Stimulated activated CD4-positive, alpha-beta T cell treated with anti-CD3 and anti-CD28 coated beads, TNF-alpha, amount 100 ng/mL, for 4 hours (primary cell): ENCODE measurements at places on chromosomes 1 and 21.

DNA sequence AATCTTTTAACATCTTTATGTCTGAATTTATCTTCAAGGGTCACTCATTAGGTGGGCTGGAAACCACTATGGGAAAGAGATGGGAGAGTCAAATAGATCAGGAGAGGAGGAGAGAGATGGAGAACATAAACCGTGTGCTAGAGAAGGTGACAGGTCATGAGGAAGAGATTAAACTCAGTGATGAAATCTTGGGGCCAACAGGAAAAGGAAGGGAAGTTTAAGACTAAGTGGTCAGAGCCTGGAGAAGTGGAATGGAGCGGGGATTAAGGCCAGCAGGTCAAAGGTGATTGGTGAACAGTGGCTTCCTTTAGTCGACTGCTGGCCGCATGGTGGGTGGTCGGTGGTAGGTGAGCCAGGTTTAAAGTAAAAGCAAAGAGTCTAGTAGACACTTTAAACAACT is 169.3 kb upstream of the IVNS1ABP start:
- no peak for DNase-seq

GRCh38 chr1:107524301-107524700 is 383.5 kb downstream of the NTNG1 start:
- DNase-seq = no peak

GRCh38 chr1:94627771-94628498 is 86.4 kb upstream of the F3 start:
- no peak for DNase-seq

DNA sequence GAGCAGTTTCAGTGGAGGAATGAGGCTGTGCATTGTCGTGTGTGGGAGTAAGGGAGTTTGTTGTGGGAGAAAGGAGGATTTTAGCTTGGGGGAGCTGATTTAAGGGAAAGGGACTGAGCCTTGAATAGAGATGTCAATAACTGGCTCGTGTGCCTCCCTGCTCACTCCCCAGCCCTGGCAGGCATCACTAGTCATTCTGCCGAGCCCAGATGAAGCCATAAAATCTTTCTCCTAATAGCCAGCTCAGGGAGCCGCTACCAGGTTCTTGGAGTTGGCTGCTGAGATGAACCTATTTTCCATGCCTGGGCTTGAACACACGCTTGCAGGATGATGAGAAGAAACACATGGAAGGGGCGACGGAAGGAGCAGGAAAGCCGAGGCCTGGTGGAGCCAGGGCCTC is 65.0 kb upstream of the POU3F1 start:
- DNase-seq = no peak

DNA sequence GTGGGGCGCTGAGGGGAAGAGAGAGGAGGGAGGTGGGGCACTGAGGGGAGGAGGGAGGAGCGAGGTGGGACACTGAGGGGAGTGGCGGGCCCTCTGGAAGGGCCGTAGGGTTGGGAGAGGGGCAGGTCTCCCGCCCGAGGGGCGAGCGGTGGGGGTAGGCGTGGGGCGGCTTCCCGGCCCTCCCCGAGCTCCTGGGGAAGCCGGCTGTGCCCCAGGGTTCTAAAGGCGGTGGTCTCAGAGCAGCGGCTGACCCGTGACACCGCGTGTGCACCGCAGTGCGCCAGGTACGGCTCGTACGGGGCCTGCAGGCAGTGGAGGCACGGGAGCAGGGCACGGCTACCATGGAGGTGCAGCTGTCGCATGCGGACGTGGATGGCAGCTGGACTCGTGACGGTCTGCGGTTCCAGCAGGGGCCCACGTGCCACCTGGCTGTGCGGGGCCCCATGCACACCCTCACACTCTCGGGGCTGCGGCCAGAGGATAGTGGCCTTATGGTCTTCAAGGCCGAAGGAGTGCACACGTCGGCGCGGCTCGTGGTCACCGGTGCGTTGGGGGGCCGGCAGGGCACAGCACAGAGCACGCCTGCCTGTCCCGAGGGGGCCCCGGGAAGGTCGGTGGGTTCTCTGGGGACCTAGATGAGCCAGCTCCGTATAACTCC is 68.5 kb downstream of the OBSCN start:
- no peak for DNase-seq

GRCh38 chr1:16178596-16179497 is 23.0 kb upstream of the EPHA2 start:
- DNase-seq = no peak

DNA sequence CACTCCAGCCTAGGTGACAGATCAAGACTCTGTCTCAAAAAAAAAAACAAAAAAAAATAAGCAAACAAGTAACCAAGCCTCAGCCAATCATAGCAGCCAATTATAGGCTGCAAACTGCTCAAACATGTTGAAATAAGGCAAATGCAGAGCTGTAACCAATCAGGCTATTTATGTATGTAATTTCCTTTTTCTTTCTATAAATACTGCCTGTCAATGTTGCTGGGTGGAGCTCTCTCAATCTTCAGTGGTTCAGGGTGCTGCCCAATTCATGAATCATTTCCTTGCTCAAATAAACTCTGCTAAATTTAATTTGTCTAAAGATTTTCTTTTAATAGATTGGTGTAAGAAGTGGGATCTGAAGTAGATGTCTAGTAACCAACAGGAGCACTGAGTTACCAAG is 11.6 kb upstream of the CD1D start:
- DNase-seq = no peak

DNA sequence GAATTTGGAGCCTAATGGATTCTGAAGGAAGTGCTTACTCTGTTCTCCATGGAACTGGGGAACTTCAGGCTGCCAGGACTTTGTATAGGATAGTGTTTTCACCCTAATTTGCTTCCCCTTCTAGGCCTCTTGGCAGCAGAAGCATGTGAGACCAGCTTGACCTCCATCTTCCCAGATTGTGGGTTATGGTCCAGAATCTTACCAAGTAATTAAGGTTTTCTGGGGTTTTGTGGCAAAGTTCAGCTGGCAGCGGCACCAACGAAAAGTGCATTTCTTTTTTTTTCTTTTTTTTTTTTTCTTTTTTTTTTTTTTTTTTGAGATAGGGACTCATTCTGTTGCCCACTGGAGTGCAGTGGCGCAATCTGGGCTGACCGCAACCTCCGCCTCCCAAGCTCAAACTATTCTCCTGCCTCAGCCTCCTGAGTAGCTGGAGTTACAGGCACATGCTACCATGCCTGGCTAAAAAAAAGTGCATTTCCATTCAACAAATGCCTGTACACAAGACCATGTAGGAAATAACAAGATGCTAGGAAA is 3.4 kb upstream of the BMP8A start:
- DNase-seq = no peak

- no peak for DNase-seq
Measured at GRCh38 chr1:110728388-110729001, 53.8 kb upstream of the KCNA3 start.

DNA sequence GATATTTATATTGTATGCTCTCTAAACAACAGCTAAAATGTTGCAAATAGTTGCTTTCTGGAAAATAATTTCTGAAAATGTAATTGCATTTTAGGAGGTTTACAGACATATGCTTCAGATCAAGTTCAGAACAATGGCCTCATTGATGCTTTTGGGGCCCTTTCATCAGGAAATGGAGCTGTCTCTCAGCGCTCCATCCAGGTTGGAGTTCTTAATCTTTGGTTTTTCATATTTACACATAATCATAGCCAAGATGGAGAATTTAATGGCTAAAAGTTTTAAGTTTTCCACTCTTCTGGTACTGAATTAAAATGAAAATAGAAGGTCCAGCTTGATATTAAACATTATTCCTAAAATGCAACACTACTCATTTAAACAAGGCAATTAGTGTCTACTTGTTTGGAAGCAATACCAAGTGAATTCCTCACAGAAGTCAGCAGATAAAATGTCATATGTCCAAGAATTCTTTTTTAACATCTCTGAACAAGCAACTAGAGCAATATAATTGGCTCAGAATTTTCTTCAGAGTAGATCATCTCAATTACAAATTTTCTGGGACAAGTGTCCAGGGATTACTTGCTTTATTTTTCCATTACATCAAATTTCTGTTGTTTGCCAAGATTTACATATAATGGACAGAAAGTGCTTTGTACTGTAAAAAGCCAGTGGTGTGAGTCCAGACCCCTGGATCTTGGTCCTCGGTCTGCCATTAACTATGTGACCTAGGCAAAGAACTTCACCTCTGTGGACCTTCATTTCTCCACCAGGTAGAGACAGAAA is 22.6 kb downstream of the CLCA1 start:
- no peak for DNase-seq

DNA sequence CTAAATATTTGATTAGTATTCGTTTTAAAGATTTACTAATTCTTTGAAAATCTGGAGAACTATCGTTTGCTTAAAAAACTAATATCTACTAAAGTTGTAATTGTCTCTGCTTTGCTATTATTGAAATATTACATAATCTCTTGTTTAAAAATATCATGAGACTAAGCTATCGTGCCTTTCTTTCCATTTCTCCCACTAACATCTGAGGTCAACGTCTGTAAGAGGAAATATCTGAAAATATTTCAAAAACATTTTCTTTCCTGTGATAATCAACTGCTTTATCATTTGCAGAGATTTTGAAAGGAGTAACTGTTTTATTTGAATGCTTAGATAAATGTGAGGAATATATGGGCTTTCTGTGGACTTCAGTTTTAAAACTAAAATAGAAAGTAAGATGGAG is 694.1 kb downstream of the USP25 start:
- no peak for DNase-seq

DNA sequence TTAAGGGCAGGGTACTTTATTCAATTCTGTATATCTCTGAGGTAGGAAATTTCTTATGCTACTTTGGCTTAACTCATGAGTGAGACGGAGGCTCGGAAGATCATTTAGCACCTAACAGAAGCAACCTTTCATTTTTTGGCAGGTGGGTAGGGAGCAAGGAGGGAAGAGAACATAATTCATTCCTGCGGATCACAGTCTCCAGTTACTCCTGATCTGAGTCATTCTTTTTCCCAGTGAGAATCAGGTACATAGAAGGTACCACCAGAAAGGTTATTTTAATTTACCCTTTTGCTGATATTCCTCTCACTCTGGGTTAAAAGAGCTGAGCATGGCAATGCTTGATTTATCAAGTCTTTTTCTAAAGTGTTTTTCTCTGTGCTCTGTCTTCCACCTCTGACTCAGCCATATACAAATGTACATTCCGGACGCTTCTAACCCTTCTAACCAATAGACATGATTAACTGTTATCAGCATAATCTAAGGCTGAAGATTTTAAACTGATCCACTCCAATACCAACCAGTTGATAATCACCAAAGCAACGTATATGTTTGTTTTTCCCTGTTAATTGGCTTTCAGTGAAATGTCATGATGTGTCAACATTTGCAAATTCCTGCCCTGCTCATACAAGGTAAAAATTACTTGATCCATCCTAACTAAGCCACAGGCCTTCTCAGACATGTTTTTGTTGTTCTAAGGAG is 271.7 kb downstream of the DUSP10 start:
- DNase-seq = no peak

DNA sequence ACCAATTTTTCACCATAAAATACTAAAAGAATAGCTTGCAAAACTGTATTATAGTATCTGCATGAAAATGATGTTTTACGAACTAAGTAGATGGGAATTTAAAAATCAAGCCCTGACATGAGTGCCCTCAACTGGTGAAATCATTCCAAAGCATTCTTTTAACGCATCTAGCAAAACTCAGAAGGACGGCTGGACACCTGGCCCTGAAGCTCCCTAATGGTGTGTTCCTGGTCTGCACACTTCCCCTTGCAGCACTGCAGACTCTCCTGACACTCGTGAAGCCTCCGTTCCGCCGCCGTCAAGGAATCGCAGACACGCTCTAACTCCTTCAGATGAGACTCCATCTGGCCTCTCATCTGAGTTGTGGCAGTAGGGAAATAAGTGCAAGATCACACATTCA is 39.9 kb downstream of the ODF2L start:
- DNase-seq = no peak

DNA sequence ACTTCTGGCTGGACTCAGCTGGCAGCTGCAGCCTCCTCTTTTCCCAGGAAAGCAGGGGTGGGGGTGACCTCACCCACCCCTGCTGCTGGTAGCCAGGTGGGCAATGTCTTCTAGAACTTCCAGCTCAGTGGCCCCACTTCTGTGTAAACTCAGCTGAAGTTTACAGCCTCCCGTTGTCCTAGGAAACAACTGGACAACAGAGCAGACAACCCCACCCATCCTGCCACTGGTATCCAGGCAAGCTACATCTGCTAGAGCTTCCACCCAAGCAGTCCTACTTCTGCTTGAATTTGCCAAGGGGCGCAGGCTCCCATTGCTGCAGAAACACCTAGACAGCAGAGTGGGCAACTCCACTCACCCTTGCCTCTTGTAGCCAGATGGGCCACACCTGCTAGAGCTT is 309.6 kb upstream of the BEND5 start:
- no peak for DNase-seq

DNA sequence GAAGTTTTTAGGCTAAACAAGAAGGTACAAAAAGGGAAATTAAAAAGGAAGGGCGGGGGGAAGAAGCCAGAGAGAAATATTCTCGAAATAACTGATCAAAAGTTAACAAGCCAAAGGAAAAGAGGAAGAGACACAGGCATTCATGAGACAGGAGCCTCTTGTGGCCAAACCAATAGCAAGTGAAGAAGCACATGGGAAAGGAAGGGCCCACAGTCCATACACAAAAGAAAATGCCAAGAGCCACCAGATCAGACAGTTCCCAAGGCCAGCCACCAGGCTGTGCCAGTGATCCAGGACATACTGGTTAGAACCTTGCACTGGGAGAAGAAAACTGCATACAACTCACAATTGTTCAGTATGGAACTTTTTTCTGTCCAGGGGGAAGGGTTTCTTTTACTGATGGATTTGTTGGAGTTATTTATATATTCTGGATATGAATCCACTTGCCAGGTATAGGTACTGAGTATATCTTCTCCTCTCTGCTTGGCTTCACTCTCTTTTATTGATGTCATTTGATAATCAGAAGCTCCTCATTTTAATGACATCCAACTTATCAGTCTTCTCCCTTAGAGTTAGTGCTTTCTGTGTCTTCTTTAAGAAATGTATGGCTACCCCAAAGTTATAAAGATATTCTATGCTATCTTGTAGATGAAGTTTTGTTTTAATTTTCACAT is 76.8 kb downstream of the CD46 start:
- peak; percentile 36 for DNase-seq
